ENCODE measurements at places on chromosomes 1 and 21.

- no peak for DNase-seq
Measured at GRCh38 chr1:219666242-219666641, 53.3 kb upstream of the ZC3H11B start.

- no peak for DNase-seq
Measured at GRCh38 chr1:238895911-238896310, 490.5 kb upstream of the CHRM3 start.

DNA sequence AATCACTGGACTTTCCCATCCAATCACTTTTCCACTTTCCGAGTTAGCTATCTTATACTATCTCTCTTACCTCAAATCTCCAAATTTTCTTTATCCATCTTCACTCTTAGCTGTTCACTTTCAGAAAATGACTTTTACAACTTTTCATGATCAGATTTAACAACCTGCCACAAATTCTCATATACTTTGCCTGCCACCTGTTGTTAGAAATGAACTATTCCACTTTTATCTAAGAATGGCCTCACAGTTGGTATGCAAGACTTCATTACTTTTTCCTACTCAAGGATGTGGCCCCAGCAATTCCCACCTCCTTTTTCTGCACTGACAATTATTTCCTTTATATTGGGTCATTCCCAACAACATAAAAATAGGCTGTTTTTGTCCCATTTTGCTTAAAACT lies 93.6 kb upstream of the DEPDC1 start:
- DNase-seq: no peak

- DNase-seq: no peak
Measured at GRCh38 chr1:116329524-116330341, 43.3 kb upstream of the ATP1A1 start.

DNA sequence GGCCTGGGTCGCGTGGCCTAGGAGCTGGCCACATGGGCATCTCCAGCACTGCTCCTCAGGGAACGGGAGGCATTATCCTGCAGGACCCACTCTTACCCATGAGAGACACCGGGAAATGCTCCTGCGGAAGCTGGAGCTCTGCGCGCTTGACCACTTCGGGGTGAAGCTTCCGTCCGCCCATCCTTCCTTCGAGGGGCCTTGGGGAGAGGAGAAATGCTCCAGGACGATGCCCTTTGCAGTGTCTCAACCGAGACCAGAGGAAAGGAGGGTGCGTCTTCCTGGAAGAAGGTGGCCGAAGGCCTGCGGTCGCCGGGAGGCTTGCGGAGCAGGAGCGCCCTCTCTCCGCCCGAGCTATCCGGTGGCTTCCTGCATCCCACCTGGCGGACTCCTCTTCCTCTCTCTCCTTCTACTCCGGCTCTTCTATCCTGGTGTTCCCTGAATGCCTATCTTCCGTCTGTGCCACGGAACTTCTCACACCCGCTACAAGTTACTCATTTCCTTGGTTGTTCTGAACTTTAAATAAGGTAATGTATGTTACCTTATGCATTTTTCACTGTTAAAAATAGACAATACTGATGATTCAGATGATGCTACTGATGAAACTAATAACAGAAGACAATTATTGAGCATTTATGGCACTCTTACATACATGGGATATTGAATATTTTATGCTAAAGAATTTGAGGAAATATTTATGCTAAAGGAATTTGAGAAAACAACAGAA lies 91.4 kb downstream of the PRKAB2 start:
- DNase-seq: no peak

Data from NCI-H1417 (cell line).